ENCODE measurements at places on chromosomes 2 and 18.
A peak's percentile ranks its signal among the peaks of the same experiment; 100 is the strongest.

DNA sequence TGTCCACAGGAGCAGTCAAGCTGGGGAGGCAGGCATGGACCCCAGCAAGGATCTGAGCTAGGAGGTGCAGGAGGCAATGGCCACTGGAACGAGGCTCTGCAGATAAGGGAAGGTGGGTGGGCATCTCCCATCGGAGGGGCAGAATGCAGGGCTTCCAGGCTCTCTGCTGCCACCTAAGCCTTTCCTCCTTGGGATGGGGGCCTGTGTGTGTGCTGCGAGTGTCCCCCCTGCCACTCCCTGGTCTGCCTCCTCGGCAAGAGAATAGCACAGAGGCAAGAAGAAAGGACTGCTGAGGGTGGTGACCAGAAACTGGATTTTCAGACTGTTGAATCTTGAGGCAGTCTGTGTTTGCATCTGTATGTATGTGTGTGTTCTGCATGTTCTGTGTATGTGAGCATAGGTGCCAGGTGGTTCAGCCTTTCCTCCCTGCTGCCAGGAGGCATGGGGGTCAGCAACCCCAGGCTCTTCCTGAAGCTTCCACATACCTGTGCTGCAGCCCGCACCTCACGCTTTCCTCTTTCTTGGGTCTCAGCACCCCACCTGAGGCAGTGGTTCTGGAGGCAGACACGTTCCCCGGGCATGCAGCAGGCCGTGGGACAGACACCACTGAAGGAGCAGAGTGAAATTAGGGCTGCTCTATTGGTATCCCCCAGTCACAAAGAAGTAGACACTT lies 86.7 kb downstream of the EPAS1 start:
- no peak for DNase-seq

DNA sequence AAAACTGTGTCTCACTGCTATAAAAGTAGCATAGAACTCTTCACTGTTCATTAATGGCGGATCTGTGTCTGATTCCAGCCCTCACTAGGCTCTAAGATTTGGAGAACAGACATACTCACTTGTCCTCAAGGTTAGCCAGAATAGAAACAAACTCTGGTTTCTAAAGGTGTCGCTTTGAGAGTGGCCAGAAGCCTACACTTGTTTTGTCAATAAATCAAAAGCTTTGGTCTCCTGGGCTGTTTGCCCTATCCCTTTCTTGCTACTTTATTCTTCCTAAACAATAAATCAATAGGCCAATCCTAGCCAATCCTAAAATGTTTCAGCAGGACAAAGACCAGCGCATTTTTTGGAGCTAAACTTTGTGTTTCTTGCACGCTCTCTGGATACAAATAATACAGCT lies 1064.6 kb upstream of the CHAC2 start:
- no peak for DNase-seq

- peak; percentile 62 for DNase-seq
Observed at GRCh38 chr2:6826081-6826913, 39.4 kb downstream of the CMPK2 start.

DNA sequence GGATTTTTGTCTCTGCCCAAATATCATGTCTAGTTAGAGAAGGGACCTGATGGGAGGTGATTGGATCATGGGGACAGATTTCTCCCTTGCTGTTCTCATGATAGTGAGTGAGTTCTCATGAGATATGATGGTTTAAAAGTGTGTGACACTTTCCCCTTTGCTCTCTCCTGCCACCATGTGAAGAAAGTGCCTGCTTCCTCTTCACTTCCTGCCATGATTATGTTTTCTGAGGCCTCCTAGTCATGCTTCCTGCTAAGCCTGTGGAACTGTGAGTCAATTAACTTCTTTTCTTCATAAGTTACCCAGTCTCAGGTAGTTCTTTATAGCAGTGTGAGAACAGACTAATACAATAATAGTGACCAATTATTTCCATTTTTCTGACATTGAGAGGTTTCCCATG lies 167.3 kb upstream of the CYRIA start:
- DNase-seq: no peak

DNA sequence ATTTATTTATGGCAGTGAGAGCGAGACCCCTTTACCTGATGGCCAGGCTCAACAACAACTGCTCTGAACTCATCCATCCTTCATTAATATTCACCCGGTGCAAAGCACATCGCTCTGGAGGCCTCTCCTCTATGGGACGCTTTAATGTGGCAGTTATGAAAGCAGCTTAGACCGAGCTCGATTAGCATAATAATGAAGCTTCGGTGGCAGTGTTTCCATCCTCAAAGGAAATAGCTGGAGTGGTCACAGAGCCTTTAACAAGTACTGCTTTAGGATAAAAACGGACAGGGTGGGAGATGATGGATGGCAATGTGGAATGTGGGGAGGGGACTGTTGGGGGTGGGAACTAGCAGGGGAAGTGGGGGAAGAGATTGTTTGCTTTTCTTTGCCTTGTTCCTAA lies 243.9 kb downstream of the SLC4A3 start:
- peak; percentile 27 for DNase-seq

- DNase-seq: no peak
Observed at GRCh38 chr2:217444932-217445331, 557.9 kb downstream of the TNS1 start.

DNA sequence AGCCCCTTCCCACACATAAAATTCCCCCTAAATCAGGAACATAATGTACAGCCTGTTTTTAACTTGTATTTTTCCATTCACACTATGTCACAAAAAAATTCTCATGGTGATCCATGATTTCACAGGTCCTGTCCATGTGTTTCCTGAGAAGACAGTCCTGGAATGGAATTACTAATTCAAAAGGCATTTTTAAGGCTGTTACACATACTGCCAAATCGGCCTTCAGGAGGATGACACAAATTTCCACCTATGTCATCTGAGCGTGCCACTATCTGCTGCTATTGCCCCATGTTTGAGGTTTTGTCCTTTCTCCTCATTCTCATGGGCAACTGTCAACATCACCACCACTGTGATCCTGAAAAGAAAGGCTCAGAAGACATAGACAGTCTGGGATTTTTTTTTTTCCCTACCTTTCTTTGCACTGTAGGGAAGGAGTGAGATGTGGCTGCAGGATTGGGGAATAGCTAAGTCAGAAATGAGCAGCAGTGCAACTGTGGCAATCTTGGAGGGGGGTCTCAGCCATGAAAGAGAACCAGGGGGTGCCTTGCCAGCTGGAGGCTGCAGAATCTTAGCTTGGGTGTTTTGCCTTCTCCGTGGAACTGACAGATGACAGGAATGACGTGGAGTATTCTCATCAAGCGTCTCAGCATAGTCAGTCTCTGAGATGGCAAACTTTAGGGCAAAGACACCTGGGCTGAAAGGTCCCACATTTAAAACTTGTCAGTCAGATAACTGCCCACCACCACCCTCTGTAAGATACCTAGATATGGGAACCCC lies 73.4 kb downstream of the MARCHF4 start:
- DNase-seq: no peak
